ENCODE measurements at places on chromosomes 7 and 10. TPM values are rescaled to one million over a fixed set of nuclear protein-coding genes. Genes with fewer than 3 reads are reported as not detected.

- no peak for DNase-seq
Measured at GRCh38 chr10:44039599-44039998, 345.3 kb downstream of the CXCL12 start.

- DNase-seq: peak; percentile 57
Measured at GRCh38 chr10:17910125-17910789, 41.5 kb upstream of the SLC39A12 start.

DNA sequence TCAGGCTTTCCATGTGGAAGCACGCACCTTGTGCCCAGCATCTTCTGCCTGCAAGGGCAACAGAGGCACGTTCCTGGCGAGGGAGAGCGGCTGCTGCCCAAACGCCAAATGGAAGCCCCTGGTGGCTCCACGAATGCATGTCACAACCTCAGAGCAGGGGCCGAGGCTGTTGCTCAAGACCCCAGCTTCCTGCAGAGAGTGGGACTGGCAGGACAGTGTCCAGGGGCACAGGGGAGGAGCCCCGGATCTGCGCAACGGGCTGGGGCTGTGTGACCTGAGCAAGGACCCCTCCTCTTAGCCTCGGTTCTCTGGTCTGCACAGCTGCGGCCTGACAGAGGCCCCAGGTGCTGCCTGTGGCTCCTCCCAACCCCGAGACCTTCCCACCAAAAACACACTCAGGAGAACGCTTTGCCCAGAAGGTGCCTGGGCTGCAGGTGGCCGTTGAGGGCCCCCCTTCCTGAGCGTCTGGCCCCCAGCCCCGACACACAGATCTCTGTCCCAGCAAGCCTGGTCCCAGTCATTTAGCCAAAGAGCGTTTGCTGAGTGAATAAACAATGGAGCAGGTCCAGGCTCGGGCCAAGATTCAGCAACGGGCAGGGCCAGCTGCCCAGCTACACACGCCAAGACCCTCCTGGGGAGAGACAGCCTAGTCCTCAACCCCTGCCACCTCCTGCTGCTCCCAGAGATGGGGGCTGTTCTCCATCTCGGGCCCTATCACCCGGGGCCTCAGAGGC lies 1.2 kb downstream of the MICALL2 start:
- peak; percentile 50 for DNase-seq

ZP3 gene
- not detected for total RNA-seq

ZFAND2A gene
- 11.7 TPM for total RNA-seq

UCMA gene
- total RNA-seq: not detected

ANKRD2 gene
- total RNA-seq: 61.9 TPM
